ENCODE measurements at places on chromosomes 3 and 15. TPM values are rescaled to one million over a fixed set of nuclear protein-coding genes. Genes with fewer than 3 reads are reported as not detected.

The GOLGA8M gene
- polyA plus RNA-seq, result not detected

DNA sequence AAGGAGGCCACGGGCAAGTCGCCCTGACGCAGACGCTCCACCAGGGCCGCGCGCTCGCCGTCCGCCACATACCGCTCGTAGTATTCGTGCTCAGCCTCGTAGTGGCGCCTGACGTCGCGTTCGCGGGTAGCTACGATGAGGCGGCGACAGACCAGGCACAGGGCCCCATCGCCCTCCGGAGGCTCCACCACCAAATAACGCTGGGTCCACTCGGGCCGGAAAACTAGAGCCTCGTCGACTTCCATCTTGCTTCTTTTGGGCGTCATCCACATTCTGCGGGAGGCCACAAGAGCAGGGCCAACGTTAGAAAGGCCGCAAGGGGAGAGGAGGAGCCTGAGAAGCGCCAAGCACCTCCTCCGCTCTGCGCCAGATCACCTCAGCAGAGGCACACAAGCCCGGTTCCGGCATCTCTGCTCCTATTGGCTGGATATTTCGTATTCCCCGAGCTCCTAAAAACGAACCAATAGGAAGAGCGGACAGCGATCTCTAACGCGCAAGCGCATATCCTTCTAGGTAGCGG is at the start of gene EPM2AIP1:
Gene EPM2AIP1 (minus strand): TSS at position 326 of the 520 bp plus-strand sequence. CDS start 54 bp downstream, at position 272.
- DNase-seq, result peak; percentile 98

DNA sequence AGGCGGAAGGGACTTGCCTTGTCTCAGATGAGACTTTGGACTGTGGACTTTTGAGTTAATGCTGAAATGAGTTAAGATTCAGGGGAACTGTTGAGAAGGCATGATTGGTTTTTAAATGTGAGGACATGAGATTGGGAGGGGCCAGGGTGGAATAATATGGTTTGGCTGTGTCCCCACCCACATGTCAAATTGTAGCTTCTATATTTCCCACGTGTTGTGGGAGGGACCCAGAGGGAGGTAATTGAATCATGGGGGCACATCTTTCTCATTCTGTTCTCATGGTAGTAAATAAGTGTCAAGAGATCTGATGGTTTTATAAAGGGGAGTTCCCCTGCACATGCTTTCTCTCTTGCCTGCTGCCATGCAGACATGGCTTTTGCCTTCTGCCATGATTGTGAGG is 89.2 kb downstream of the CGGBP1 start:
- DNase-seq, result no peak

- no peak for DNase-seq
Observed at GRCh38 chr3:119257111-119257510, 16.4 kb upstream of the B4GALT4 start.
